ENCODE measurements at places on chromosomes 7 and 10.

GRCh38 chr7:81138870-81139269 lies 220.0 kb upstream of the SEMA3C start:
- DNase-seq = no peak
- H3K4me1 ChIP-seq = no peaks in the 10 kb centered on the region
- H3K27me3 ChIP-seq = no peaks in the 10 kb centered on the region
- no peaks in the 10 kb centered on the region for H3K36me3 ChIP-seq
- no peak overlapping the region for H3K4me3 ChIP-seq
- H3K27ac ChIP-seq = no peak overlapping the region

DNA sequence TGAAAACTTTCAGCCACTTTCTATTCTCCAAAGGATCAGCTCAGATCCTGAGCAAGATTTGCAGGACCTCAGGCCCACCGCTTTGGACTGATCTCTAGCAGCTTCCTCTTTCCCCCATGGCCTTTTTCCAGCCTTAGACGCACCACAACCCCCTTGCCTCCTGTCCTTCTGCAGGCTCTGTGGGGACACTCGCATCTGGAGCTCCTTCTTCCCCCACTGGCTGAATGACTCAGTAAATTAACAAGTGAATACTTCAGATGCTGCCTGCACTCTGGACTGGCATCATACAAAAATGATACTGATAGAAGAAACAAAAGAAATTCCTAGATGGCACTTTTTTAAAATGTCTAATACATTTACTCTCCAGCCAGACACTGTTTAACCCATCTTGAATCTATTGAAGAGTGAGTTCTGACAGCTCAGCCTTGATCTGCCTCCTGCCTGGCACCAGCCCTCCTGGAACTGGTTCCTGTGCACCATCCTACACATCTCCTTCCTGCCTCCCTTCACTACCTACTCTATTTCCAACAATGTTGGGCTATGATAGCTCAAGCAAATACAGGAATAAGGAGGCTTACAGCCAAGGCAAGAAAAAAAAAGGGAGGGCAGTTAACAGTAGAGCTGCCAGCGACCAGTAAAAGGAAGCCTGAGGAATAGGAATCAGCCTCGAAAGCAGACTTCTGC lies 3.3 kb downstream of the FRMPD2 start:
- no peak overlapping the region for H3K4me3 ChIP-seq
- no peaks in the 10 kb centered on the region for H3K36me3 ChIP-seq
- no peaks in the 10 kb centered on the region for H3K4me1 ChIP-seq
- H3K27me3 ChIP-seq = no peaks in the 10 kb centered on the region
- no peak overlapping the region for H3K27ac ChIP-seq
- DNase-seq = no peak

GRCh38 chr7:8931906-8932646 lies 498.7 kb downstream of the NXPH1 start:
- H3K27ac ChIP-seq = no peak overlapping the region
- H3K36me3 ChIP-seq = no peaks in the 10 kb centered on the region
- H3K27me3 ChIP-seq = no peaks in the 10 kb centered on the region

- no peaks in the 10 kb centered on the region for H3K4me1 ChIP-seq
- no peaks in the 10 kb centered on the region for H3K27me3 ChIP-seq
- DNase-seq = peak; percentile 29
- H3K4me3 ChIP-seq = no peak overlapping the region
Observed at GRCh38 chr7:67661-68395, 124.5 kb upstream of the FAM20C start.

DNA sequence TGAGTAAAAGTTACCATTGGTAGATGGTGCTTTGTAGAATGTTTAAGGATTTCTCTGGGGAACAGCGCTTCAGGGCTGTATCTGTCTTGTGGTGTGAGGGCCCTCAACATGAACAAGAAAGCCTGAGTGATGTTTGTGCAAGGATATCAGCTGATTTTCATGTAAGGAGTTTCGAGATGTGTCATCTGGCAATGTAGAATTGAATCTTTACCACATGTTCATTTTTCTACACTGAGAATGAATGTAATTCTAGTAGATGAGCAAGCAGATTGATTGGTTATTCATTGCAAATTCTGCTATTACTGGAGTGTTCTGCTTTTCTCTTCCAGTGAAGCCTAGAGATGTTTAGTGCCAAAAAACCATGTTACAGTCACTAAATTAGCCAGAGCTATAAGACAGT lies 87.7 kb downstream of the ST7 start:
- no peaks in the 10 kb centered on the region for H3K27me3 ChIP-seq
- H3K4me1 ChIP-seq = no peaks in the 10 kb centered on the region
- H3K27ac ChIP-seq = no peak overlapping the region

DNA sequence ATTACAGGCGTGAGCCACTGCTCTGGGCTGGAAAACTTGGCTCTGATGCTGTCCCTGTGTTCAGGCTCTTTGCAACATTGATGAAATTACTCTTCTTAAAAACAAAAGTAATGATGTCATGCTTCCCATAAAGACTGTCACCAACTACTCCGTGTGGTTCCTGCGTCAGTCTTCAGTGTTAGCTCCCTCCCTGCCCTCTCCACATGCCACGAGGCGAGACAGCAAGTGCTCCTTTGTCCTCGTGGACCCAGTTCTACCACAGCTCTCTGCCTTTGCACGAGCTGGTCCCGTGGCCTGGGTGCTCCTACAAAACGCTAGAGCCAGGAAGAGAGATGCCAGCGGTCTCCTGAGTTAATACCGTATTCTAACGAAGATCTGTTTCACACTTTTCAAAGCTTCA lies 194.5 kb downstream of the SDK1 start:
- no peaks in the 10 kb centered on the region for H3K27me3 ChIP-seq
- no peak overlapping the region for H3K4me3 ChIP-seq
- H3K36me3 ChIP-seq = no peaks in the 10 kb centered on the region
- H3K4me1 ChIP-seq = peaks cover 11% of the 10 kb centered on the region

- H3K27ac ChIP-seq = no peak overlapping the region
- no peaks in the 10 kb centered on the region for H3K4me1 ChIP-seq
- H3K36me3 ChIP-seq = peaks cover 48% of the 10 kb centered on the region
- no peaks in the 10 kb centered on the region for H3K27me3 ChIP-seq
- DNase-seq = no peak
- no peak overlapping the region for H3K4me3 ChIP-seq
Observed at GRCh38 chr7:44394112-44394447, 68.7 kb upstream of the CAMK2B start.

- DNase-seq = no peak
- no peaks in the 10 kb centered on the region for H3K27me3 ChIP-seq
- no peaks in the 10 kb centered on the region for H3K4me1 ChIP-seq
- H3K4me3 ChIP-seq = no peak overlapping the region
- no peaks in the 10 kb centered on the region for H3K36me3 ChIP-seq
Observed at GRCh38 chr7:138170959-138171703, 94.9 kb downstream of the AKR1D1 start.

- H3K36me3 ChIP-seq = no peaks in the 10 kb centered on the region
- no peak overlapping the region for H3K27ac ChIP-seq
- no peak overlapping the region for H3K4me3 ChIP-seq
- H3K4me1 ChIP-seq = no peaks in the 10 kb centered on the region
- no peaks in the 10 kb centered on the region for H3K27me3 ChIP-seq
Observed at GRCh38 chr10:12389154-12389734, 39.9 kb downstream of the CAMK1D start.

GRCh38 chr7:2962865-2963264 lies 80.8 kb downstream of the CARD11 start:
- no peak overlapping the region for H3K4me3 ChIP-seq
- H3K36me3 ChIP-seq = no peaks in the 10 kb centered on the region
- H3K27me3 ChIP-seq = no peaks in the 10 kb centered on the region
- no peak overlapping the region for H3K27ac ChIP-seq
- DNase-seq = no peak
- no peaks in the 10 kb centered on the region for H3K4me1 ChIP-seq

DNA sequence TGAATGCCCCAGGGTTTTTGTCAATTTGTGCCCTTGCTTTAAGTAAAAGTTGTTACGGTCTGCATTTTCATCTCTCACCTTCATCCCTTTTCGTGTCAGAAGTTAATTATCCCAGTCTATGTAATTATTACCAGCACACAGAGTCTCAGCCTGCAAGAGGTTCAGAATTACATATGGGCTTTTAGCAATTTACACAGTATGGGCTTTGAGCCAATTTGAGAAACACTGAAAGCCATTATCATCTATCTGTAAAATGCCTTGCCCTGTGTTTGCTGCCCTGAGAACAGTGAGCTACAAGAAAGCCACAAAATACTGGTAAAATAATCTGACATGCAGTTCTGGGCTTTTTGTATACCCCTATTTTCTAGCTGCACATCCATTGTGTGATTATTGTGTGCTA lies 125.6 kb upstream of the STEAP4 start:
- H3K27me3 ChIP-seq = no peaks in the 10 kb centered on the region
- no peaks in the 10 kb centered on the region for H3K36me3 ChIP-seq
- no peak for DNase-seq
- no peak overlapping the region for H3K4me3 ChIP-seq

DNA sequence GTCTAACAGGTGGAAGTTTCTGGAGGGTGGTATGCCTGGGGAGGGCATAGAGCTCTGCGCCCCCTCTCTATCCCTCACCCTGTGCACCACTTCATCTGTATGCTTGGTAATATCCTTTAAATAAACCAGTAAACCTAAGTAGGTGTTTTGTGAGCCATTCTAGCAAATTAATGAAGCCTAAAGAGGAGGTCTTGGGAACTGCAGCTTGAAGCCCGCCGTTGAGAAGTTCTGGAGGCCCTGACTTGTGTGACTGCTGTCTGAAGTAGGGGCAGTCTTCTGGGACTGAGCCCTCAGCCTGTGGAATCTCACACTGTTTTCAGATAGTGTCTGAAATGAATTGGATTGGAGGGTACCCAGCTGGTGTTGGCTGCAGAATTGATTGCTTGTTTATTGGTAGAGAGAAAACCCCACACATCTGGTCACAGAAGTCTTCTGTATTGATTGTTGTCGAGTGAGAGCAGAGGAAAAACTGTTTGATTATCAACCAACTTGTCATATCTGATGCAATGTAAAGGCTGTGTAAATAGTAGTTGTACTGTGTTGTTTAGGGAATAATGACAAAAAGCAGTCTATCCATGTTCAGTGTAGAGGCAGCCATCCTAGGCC lies 4.7 kb downstream of the CRCP start:
- DNase-seq = no peak
- peaks cover 42% of the 10 kb centered on the region for H3K36me3 ChIP-seq
- peaks cover 12% of the 10 kb centered on the region for H3K4me1 ChIP-seq
- H3K4me3 ChIP-seq = no peak overlapping the region
- no peaks in the 10 kb centered on the region for H3K27me3 ChIP-seq
- no peak overlapping the region for H3K27ac ChIP-seq

DNA sequence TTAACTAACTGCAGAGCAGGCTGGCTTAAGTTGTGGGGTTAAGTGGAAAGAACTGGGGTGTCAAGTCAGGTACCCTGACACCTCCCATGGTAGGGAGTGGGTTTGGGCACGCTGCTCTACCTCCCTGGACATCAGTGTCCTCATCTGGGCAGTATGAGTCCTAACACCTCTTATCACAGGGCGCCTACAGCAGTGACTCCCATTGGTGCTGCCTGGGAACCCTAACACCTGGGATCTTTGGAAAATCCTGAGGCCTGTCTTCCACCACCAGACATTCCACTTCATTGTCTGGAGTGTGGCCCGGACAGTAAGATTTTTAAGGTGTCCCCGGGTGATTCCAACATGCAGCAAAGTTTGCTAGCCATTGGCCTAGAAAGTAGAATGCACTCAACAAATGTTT lies 239.1 kb downstream of the SKAP2 start:
- no peak overlapping the region for H3K4me3 ChIP-seq
- H3K36me3 ChIP-seq = no peaks in the 10 kb centered on the region
- H3K27ac ChIP-seq = no peak overlapping the region
- H3K4me1 ChIP-seq = no peaks in the 10 kb centered on the region
- DNase-seq = no peak

DNA sequence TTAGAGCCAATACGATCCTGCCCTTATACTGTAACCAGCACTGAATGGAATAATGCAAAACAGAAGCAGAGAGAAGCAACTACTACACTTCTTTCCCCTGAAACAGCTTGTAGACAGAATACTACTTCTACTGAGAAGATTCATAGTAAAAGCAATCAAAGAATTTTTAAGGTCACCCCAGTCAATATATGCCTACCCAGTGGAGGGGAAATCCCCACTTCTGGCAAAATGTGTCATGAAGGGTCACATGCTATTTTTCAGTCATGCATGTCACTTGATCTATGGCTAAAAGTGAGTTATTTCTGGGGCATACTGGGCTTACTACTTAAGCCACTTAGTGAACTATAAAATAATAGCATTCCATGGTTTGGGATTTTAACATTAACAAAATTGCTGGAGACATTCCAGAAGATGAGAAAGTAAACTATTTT lies 25.6 kb downstream of the IRF5 start:
- DNase-seq = no peak
- H3K27ac ChIP-seq = peak overlapping the region; percentile 83
- peaks cover 83% of the 10 kb centered on the region for H3K36me3 ChIP-seq
- H3K4me1 ChIP-seq = peaks cover 30% of the 10 kb centered on the region
- H3K27me3 ChIP-seq = no peaks in the 10 kb centered on the region
- no peak overlapping the region for H3K4me3 ChIP-seq

GRCh38 chr7:151857412-151857811 lies 19.5 kb downstream of the PRKAG2 start:
- H3K4me3 ChIP-seq = no peak overlapping the region
- DNase-seq = no peak
- no peak overlapping the region for H3K27ac ChIP-seq
- H3K4me1 ChIP-seq = no peaks in the 10 kb centered on the region

DNA sequence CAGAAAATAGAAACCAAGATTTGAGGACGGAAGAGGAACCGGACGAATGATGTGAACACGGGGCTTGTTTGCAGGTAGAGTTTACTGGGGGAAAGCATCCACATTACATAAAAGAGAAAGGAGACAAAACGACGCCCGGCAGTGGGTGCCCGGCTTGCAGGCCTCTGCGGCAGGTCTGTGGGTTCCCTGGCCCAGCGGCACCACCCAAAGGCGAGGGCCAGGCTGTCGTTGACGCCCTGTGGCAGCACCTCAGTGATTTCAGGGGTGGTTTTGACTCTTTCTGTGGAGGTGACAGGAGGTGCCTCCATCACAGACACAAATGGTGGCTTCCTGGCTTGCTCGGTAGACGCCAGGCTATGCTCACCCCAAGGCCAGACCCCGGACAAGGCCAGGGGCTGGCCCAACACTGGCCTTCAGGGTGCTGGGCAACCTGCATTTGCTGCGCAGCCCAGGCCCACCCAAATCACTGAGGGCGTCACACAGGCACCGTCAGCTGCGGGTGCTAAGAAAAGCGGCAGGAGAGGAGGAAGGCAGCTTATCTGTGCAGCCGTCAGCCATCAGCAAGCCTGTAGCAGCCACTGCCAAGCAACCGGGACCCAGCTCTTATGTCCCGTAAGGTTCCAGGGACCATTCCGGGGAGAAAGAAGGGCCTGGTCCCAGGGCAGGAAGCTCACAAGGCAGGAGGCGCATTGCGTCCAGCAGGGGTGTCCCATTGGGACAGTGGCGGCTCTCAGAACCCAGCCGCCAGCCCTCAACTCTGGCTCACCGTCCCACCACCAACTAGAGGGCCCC lies 230.3 kb downstream of the PTPRN2 start:
- no peak overlapping the region for H3K4me3 ChIP-seq
- H3K27me3 ChIP-seq = no peaks in the 10 kb centered on the region
- no peak for DNase-seq
- no peak overlapping the region for H3K27ac ChIP-seq
- no peaks in the 10 kb centered on the region for H3K4me1 ChIP-seq

All from RWPE2 (cell line).